Hematopoietic multipotent progenitor cell (in vitro differentiated cells): ENCODE measurements at places on chromosomes 3 and 15. TPM values are rescaled to one million over a fixed set of nuclear protein-coding genes. Genes with fewer than 3 reads are reported as not detected.

DNA sequence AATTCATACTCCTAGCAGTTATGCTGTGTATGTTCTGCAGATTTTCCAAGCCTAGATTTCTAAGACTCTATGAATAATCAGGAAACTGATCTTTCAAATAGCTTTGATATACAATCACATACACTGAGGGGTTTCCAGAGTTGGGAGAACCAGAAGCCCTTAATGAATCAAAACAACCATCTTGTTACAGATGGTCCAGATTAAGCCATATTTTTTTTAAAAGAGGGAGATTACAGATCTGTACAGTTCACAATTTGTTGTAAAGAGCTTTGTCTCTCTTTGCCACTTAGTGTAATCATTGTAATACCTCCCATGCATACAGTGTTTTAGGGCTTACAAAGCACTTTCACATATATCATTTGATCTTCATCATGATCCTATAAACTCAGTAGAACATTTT, 47.7 kb downstream of the CADPS start:
- DNase-seq = no peak

DNA sequence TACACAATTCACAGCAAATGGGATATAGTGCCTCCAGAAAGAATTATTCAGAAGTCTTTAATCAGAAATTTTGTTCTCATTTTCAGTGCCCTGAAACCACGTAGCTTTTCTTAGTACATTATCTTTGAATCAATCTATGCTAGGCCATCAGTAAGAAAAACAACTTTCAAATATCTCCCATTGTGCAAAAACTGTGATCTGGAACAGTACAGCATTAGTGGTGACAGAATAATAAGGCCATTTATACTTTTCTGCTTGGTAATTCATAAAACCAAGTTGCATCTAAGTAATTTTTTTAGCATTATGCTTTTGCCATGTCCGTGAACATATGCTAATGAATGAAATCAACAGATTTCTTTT, 35.4 kb upstream of the ZNF385D start:
- no peak for DNase-seq

DNA sequence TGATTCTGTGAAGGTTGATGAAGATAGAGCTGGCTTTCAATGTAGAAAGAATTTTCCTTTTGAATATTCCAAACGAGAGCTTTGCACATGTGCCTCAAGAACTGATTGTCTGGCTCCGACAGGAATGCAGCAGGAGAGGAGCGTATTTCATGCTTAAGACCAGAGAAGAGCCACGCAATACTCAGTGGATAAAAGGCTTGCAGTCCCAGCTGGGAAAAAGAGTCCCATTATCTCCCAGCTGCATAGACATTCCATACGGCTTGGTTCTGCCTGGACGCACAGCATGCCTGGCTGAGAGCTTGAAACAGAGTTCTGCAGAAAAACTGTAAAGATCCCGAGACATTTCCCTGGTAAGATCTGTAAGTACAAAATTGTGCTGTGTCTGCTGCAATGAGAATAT, at the start of gene CNTN6:
Gene CNTN6, plus strand, starts transcription at position 254 of the 400 bp plus-strand sequence. CDS start 54,985 bp downstream, outside the sequence.
- no peak for DNase-seq

GRCh38 chr3:194672876-194673275, 885 bp upstream of the LSG1 start:
- DNase-seq = no peak

- no peak for DNase-seq
Observed at GRCh38 chr3:97515076-97515475, 249.5 kb upstream of the ARL6 start.

DNA sequence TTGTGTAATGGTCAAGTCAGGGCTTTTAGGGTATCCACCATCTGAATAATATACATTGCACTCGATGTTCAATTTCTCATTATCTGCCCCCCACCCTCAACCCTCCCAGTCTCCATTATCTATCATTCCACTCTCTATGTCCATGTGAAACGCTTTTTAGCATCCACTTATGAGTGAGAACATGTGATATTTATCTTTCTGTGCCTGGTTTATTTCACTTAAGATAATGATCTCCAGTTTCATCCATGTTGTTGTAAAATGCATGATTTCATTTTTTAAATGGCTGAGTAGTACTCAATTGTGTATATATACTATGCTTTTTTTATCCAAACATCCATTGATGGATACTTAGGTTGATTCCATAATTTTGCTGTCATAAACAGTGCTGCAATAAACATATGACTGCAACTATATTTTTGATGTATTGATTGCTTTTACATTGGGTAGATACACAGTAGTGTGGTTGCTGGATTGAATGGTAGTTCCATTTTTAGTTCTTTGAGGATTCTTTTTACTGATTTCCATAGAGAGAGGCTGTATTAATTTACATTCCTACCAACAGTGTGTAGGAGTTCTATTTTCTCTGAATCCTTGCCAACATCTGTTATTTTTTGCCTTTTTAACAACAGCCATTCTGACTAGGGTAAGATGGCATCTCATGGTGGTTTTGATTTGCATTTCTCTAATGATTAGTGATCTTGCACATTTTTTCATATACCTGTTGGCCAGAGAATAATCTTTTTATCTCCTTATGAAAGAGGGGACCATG, 332.9 kb upstream of the TGFBR2 start:
- DNase-seq = no peak

GRCh38 chr3:55474213-55474632, 12.9 kb downstream of the WNT5A start:
- no peak for DNase-seq

- no peak for DNase-seq
Observed at GRCh38 chr15:83061680-83062079, 5.4 kb downstream of the BTBD1 start.

GRCh38 chr3:176767385-176767784, 429.9 kb downstream of the TBL1XR1 start:
- no peak for DNase-seq

DNA sequence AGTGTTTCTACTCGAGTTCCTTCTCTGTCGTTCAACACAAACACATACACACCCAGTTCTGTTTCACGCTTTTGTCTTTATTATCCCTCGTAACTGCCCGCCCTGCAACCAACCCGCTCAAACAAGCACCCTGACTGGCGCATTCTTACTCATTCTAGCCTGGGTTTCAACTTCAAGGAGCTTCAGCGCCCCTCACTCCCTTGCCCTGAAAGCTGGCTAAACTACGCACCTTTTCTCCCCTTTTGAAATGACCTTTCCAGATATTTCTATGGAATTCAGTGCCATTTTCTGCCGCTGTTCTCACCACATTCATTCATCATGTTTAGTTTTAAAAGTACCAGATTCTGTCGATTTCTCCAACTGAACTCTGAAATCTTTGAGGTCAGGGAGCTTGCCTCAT, 653 bp upstream of the MFSD1 start:
- DNase-seq = peak; percentile 13

DNA sequence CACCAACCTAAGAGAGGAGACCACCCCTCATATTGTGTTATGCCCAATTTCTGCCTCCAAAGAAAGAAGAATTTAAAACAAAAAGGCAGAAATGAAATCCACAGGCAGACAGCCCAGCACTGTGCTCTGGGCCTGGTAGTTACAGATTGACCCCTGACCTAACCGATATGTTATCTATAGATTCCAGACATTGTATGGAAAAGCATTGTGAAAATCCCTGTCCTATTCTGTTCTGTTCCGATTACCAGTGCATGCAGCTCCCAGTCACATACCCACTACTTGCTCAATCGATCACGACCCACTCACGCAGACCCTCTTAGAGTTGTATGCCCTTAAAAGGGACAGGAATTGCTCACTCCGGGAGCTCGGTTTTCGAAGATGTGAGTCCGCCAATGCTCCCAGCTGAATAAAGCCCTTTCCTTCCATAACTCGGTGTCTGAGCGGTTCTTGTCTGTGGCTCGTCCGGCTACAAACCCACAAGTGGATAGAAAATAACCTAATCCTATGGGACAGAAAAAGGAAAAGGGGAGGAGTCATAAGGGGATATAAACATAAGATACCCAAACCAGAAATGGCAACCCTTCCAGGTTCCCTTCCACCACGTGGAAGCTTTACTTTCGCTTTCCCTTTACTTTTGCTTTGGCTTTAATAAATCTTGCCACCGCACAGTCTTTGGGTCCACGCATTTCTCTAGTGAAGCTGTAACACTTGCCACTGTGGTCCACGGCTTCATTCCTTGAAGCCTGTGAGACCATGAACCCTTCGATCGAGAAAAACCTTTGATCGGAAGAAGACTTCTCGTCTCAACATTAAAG, 1.7 kb upstream of the CFAP91 start:
- DNase-seq = no peak

GRCh38 chr15:66901336-66902100, 163.9 kb upstream of the SMAD3 start:
- DNase-seq = no peak

- DNase-seq = peak; percentile 75
Observed at GRCh38 chr15:95446854-95447253, 883.6 kb upstream of the NR2F2 start.

- DNase-seq = peak; percentile 18
Observed at GRCh38 chr3:3015185-3016089, 94.7 kb downstream of the IL5RA start.

GRCh38 chr15:29675791-29676301, 146.4 kb downstream of the TJP1 start:
- no peak for DNase-seq

- DNase-seq = no peak
Observed at GRCh38 chr3:141289228-141289772, 57.7 kb downstream of the PXYLP1 start.

GRCh38 chr15:97755726-97756125, 204.8 kb upstream of the ARRDC4 start:
- DNase-seq = no peak

GRCh38 chr3:69983546-69984265, 15.8 kb upstream of the SAMMSON start:
- no peak for DNase-seq

GRCh38 chr3:30518181-30518864, 88.1 kb upstream of the TGFBR2 start:
- DNase-seq = no peak

- no peak for DNase-seq
Observed at GRCh38 chr3:70392227-70392626, 79.8 kb upstream of the MDFIC2 start.

DNA sequence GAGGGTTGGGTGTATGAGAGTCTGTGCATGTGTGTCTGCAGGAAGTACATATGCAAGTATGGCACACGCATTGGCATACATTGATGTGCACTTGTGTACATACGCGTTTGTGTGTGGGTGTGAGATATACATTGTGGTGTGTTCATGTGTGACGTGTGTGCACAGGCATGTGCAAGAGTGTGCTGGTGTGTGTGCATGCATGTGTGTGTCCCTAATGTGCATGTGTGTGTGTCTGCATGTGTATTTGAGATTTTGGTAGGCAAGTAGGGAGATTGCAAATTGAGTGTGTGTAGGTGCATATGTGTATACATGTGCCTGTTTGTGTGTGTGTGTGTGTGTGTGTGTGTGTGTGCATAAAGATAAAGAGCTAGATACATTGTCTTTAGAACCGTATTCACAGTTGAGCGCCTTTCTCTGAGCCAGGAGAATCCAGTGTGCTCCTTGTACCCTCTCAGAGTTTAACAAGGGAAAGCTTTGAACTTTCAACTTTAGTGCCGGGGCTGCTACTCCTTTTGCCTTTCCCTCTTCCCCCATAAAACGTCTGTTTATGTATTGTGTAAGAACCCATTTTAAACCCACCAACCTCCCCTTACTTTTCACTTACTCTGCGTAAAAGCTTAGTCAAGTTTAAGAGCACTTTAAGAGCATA, 152.4 kb upstream of the CHL1 start:
- no peak for DNase-seq

GRCh38 chr3:65146179-65146578, 458.4 kb upstream of the ADAMTS9 start:
- no peak for DNase-seq

DNA sequence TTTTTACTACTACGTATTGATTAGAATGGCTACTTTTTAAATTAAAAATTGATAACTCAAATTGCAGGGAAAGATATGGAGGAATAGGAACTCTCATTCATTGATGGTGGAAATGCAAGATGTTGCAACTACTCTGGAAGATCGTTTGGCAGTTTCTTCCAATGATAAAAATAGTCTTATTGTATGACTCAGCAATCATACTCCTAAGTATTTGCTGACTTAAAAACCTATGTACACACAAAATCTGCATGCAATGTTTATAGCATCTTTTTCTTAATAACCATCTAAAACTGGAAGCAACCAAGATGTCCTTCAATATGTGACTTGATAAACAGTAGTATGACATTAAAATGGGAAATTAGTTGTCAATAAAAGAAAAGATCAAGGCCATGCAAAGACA, 87.4 kb upstream of the LRRC3B start:
- DNase-seq = no peak

GRCh38 chr15:90986790-90987507, 7.4 kb downstream of the PRC1 start:
- no peak for DNase-seq

DNA sequence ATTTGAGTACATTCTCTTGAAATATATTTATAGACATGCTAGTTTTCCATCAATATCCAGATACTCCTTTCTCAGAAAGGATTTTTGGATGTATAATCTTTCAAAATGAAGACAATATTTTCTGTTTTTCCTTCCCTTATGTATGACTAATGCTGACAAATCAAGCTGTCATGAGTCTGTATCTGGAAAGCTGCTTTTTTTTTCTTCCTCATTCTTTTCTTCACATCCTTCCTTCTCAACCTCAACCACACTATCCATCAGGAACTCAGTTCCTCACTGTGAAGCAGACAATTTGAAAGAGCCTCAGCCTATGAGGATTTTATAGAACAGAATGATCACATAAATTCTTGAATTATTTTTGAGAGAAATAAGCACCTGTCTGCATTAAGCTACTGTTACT, 335.9 kb upstream of the EPHA6 start:
- no peak for DNase-seq

GRCh38 chr3:11991751-11992150, 12.4 kb upstream of the SYN2 start:
- DNase-seq = no peak

- DNase-seq = no peak
Observed at GRCh38 chr3:171054921-171055320, 28.4 kb upstream of the SLC2A2 start.

- DNase-seq = peak; percentile 22
Observed at GRCh38 chr3:50204804-50205412, at the start of gene SLC38A3. TSS of gene SLC38A3 (plus strand) at chr3:50205271. CDS start at chr3:50214200, 8,929 bp downstream.

DNA sequence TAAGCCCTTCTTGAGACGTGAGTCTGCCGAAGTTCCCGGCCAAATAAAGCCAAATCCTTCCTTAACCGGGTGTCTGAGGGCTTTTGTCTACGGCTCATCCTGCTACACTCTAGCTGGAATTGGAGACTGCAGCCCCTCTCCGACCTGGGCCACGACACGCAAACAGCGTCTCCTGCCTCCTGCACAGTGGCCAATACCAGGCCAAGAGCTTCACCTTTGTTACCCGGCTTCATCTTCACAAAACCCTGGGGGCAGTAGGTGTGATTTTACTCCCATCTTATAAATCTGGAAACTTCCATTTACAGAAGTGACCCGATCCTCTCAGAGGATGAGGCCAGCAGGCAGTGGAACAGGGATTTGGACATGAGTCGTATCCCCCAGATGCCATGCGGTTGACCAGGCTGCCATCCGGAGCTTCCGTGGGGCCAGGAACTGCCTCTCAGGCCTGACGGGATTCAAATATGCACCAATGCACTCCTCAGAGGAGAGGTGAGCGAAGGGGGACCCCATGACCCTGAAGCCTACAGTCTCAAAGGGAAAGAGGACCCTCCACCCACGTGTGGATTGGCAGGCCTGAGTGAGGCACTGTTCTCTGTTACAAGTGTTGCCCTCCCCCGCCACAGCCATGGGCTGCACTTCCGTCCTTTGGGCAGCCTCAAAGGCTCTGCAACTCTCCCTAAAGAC, 53.2 kb upstream of the KLF13 start:
- DNase-seq = no peak

Gene FHIT
- total RNA-seq = 4.8 TPM

Gene P2RY1
- 7.8 TPM for total RNA-seq

Gene RUBCN
- 32.9 TPM for total RNA-seq

Gene C3orf85
- total RNA-seq = not detected

Gene LYZL4
- not detected for total RNA-seq

Gene LRRC34
- 6.7 TPM for total RNA-seq

Gene ALS2CL
- 2.4 TPM for total RNA-seq

Gene CAPN3
- 3.0 TPM for total RNA-seq
